Stimulated activated CD8-positive, alpha-beta memory T cell treated with anti-CD3 and anti-CD28 coated beads, Interleukin-4, amount 100 ng/mL, for 1 hour (primary cell): ENCODE measurements at places on chromosomes 1 and 21.
A peak's percentile ranks its signal among the peaks of the same experiment; 100 is the strongest.

DNA sequence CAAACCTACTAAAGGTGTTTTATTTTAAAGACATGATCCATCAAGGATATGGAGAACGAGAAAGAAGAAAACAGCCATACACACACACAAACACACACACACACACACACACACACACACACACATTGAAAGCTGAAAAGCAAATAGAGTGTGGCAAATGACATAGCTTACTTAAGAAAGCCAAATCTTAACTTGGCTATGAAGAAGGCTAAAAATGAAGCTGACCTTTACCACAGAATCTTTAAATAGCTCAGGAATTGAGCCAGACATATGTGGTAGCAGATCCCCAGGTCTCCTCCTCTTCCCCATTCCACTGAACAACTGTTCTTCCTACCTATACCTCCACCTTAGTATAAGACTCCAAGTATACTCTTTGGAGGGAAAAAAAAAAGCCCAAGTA is 185.6 kb downstream of the CLEC20A start:
- no peak for DNase-seq

- DNase-seq = no peak
Observed at GRCh38 chr21:34846601-34847112, 177.9 kb downstream of the CLIC6 start.

DNA sequence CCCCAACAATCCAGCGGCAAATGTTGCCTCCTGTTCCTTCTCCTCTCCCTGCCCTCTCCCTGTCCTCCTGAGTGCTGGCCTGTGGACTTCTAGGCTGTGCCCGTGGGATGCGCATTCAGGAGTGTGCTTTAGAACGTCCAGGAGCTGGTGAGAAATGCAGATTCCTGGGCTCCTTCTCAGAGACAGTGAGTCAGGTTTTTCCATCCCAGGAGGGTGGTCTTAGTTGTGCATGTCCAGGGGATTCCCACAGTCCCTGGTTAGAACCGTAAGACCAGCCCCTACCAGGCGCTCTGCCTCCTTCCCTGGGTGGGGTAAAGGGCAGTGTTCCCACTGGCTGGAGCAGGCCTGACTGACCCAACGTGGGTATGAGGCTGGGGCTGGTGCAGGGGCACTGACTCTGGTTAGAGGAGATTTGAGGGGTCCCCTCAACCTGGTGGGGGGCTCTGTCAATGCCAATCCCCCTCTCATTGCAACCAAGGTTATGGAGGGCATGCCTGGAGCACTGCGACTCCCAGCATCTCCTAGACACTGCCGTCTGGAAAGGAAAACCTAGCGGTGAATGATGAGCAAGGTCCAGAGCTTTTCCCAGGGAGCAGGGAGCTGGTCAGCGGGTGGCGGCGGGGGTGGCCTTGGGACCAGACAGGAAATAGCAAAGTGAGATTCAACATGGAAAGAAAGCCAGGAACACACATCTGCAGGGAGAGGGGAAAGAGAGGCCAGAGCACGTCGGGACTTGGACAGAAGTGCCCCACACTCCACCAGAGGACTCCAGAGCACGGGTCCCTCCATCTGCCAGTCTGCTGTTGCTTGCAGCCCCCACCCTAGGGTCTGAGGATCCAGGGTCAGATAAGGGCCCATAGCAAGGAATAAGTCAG is 38.5 kb downstream of the HSPG2 start:
- DNase-seq = no peak

GRCh38 chr1:10692401-10693021 is 103.9 kb downstream of the CASZ1 start:
- DNase-seq = peak; percentile 47

GRCh38 chr1:91557039-91557690 is 56.5 kb downstream of the CDC7 start:
- DNase-seq = no peak

- DNase-seq = no peak
Observed at GRCh38 chr1:197958438-197959305, 41.5 kb downstream of the LHX9 start.

- no peak for DNase-seq
Observed at GRCh38 chr1:225778337-225778669, 677 bp downstream of the SRP9 start.

GRCh38 chr1:48943826-48944225 is 167.1 kb upstream of the BEND5 start:
- no peak for DNase-seq

DNA sequence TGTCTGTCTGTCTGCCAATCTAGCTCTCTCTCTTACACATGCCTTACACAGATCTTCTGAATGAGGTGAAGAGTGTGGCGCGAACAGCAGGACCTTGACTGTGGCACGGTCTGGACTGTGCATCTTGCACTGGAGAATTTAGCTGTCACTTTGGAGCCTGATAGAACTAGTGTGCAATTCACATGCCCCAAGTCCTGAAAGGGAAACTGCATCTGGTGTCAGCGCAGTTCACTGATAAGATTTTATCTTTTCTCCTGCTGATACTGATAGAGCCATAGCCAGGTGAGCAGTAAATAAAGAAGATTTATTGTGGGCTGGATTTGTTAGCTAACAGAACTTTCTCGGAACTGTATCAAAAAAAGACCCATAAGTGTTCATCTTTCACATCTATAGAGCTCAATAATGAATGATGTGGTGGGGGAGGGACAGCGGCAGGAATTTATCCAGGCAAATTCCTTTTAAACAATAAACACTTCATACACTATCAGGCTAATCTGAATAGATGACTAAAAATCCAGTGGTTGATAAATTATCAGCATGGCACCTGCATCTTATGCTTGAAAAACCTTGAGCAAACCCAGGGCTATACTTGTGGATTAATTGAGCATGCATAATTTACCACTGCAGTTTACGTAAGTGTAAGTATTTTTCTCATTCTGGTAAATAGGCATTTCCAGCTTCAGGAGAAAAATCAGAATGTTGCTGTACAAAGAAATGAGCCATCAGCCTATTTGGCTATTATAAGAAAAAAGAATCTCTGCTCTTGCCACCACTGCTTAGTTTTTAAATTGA is 104.1 kb downstream of the NTNG1 start:
- no peak for DNase-seq
